GM23338 (cell line): ENCODE measurements at places on chromosomes 11 and 22. TPM values are rescaled to one million over a fixed set of nuclear protein-coding genes. Genes with fewer than 3 reads are reported as not detected.

Gene OR52E8
- 0.21 TPM in 1 of 2 replicates, not detected in the other for total RNA-seq

Gene NOX4
- 2.6 and 11.5 TPM in 2 replicates for total RNA-seq

Gene C11orf21
- total RNA-seq: not detected in 2 replicates

Gene LRRC4C
- total RNA-seq: 0.35 TPM in 1 of 2 replicates, not detected in the other

Gene PIH1D2
- 0.16 and 0.80 TPM in 2 replicates for total RNA-seq

Gene PRR33
- 0.04 TPM in 1 of 2 replicates, not detected in the other for total RNA-seq

Gene TAGLN
- 130 and 138 TPM in 2 replicates for total RNA-seq
